Activated CD4-positive, alpha-beta memory T cell treated with anti-CD3 and anti-CD28 coated beads, Interleukin-2, amount 10 ng/mL, durations not matched to agents 7 days and 5 days (primary cell): ENCODE measurements at places on chromosomes 1 and 21.
A peak's percentile ranks its signal among the peaks of the same experiment; 100 is the strongest.

DNA sequence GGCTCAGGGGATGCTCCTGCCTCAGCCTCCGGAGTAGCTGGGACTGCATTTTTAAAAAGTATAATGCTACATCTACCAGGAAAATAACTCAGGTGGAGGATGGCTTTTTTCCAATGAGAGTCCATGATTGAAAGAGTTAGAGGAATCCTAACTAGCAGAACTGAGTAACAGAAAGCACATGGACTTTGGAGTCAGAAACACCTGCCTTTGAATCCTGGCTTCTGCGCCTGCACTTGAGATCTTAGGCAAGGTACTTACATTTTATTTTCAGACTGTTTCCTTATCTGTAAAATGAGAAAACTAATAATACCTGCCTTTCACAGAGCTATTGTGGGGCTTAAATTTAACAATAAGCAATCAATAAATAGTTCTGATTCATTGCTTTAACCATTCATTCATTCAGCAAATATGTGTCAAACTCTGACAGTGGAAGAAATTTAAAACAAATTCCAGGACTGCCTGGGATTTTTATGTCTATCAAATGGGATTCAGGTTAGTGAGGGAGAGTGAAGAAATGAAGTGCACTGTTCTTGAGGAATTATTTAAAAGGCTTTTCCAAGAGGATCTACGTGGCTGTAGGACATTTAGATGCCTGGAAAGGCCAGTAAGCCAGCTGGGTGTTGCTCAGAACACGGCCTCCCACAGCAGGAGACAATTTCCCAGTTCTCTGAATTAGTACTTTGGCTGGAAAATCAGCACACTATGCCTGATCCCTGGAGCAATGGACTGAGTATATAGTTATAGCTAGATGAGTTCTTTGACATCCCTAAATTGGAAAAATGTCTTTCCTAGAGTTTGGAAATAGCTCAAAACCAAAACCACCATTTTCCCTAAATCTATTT lies 12.8 kb upstream of the LBR start:
- no peaks in the 10 kb centered on the region for H3K27me3 ChIP-seq
- no peak overlapping the region for H3K4me3 ChIP-seq
- peaks cover 49% of the 10 kb centered on the region for H3K4me1 ChIP-seq
- H3K27ac ChIP-seq = no peak overlapping the region

GRCh38 chr1:236534151-236534651 lies 10.4 kb downstream of the LGALS8 start:
- H3K4me3 ChIP-seq = peak overlapping the region; percentile 22
- peak; percentile 57 for DNase-seq
- peak overlapping the region; percentile 81 for H3K27ac ChIP-seq
- peaks cover 73% of the 10 kb centered on the region for H3K36me3 ChIP-seq

DNA sequence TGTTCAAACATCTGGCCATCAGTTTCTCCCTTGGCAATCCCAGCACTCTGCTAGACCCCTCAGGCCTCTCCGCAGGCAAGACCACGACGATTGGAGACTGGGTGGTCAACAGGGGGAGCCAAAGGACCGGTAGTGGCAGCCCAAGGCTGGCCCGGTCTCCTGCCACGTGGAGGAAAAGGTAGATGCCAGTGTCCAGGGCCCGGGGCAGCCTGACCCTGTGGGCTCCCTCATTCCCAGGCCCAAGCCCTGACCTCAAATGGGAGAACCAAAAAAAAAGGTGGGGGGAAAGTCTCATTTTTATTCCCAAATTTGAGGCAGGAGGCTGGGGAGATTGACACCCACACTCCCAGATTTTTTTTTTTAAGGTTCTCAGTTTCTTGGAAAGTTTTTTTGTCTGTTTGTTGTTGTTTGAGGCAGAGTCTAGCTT lies 24.8 kb downstream of the S100A6 start:
- H3K27me3 ChIP-seq = no peaks in the 10 kb centered on the region
- no peaks in the 10 kb centered on the region for H3K36me3 ChIP-seq
- peak; percentile 80 for DNase-seq
- H3K4me1 ChIP-seq = peaks cover 40% of the 10 kb centered on the region

- H3K27me3 ChIP-seq = no peaks in the 10 kb centered on the region
- DNase-seq = no peak
- H3K4me1 ChIP-seq = no peaks in the 10 kb centered on the region
- H3K36me3 ChIP-seq = no peaks in the 10 kb centered on the region
These were observed 515.6 kb upstream of the ZP4 start for GRCh38 chr1:238406098-238406860.

DNA sequence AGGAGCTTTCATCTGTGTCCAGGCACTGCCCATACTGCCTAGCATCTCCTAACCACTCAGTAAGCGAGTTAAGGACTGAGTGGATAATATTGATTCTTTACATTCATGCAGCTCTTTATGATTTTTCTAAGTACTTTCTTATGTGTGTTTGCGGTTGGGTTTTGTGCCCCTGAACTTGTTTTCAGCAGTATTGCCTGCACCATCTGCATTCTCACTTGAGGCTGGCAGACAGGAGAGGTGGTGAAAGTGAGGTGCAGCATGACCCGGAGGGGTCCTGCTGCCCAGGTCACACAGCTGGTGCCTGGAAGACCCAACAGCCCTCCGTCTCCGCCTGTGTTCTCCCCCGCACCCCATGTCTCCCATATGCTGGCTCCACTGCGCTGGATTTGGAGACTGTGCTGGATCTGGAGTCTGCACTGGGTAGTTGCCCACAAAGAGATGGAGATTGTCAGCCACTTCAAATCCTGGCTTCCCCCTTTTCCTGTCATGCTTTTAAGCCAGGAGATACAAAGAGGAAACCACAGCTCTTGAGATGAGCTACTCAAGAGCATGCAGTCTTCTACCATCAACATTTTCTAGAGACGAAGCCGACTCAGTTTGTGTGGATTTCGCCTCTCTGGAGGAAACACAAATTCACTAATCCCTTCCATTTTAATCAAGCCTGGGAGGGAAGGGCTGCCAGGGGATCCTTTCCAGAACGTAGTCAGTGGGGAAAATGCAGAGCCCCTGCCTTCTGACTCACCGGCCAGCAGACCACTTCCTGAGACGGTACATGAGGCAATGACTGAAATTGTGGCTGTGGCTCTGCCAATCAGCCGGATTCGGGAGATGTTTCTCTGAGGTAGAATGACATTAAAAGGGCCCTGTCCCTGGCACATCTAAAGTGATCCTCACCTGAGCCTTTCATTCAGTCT lies 71.7 kb upstream of the ANGPTL1 start:
- DNase-seq = no peak
- peaks cover 6% of the 10 kb centered on the region for H3K27me3 ChIP-seq
- H3K27ac ChIP-seq = no peak overlapping the region
- no peaks in the 10 kb centered on the region for H3K36me3 ChIP-seq
- peaks cover 9% of the 10 kb centered on the region for H3K4me1 ChIP-seq
- H3K4me3 ChIP-seq = no peak overlapping the region

- H3K27me3 ChIP-seq = peaks cover 6% of the 10 kb centered on the region
- no peak overlapping the region for H3K27ac ChIP-seq
These were observed 35.2 kb upstream of the ZNF326 start for GRCh38 chr1:89959719-89960118.

GRCh38 chr1:192631749-192632148 lies 4.2 kb upstream of the RGS13 start:
- peaks cover 13% of the 10 kb centered on the region for H3K27me3 ChIP-seq
- H3K36me3 ChIP-seq = no peaks in the 10 kb centered on the region
- H3K4me1 ChIP-seq = no peaks in the 10 kb centered on the region
- no peak for DNase-seq
- H3K4me3 ChIP-seq = no peak overlapping the region
